Suppressor macrophage (primary cell): ENCODE measurements at places on chromosomes 7 and 10.

DNA sequence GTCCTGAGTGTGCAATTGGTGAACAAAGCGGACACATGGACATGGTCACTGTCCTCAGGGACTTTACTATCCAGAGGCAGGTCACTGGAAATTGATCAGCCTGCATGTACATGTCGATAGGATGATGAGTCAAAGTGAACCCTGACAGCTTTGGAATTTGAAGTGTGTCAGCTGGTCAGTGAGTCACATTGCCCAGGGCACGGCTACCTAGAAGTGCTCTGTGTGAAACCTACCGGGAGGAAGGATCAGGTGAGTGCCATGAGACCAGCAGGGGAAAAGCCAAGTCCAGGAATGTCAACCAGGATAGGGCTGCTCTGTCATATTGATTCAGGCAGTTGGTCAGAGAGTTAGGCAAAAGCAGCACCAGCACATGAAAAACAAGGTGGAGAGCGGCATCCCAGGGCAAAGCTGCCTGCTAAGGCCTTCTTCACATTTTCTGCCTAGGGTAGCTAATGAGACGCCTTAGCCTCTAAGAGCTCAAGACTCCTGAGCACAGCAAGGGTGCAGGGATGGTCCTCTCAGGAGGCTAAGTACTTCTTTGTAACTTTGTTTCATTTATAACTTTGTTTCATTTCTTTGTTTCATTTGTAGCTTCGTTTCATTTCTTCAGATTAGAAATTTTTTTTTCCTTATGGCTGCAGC, 19.4 kb upstream of the PDCD4 start:
- DNase-seq: no peak

- DNase-seq: no peak
These were observed 119.7 kb downstream of the ABLIM1 start for GRCh38 chr10:114538181-114538906.

DNA sequence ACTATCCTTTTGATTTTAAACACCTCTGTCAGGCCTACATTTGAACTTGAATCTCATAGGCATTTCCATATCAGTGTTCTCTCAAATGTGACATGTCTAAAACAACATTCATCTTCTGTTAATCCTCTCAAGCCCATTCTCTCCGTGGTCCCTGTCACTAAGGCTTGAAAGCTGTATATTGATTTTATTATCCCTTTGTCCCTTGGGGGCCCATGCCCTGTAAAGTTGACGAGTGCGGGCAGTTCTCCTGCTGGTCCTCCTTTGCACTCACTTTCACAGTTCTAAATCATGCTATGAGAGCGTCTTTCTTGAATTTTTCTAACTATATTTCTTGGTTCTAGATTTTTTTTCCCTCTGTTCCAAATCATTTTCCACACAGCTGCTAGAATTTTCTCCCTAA, 27.3 kb downstream of the GALNT11 start:
- no peak for DNase-seq

DNA sequence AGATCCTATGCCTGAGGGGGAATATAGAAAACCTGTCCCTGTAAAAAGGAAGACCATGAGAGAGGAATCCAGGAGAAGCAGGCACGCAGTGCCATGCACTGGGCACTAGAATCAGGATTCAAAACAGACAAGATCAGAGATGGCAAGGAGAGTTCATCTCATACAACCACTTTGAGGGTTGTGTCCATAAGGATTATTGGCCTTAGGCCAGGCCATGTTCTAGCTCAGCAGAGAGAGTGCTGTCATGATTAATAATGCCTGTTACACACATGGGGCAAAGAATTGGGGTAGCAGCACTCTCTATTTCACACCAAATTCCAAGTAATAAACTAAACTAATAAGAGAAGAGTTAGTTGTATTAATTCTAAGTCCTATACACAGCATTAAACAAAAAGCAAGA, 29.1 kb downstream of the EZH2 start:
- DNase-seq: no peak

DNA sequence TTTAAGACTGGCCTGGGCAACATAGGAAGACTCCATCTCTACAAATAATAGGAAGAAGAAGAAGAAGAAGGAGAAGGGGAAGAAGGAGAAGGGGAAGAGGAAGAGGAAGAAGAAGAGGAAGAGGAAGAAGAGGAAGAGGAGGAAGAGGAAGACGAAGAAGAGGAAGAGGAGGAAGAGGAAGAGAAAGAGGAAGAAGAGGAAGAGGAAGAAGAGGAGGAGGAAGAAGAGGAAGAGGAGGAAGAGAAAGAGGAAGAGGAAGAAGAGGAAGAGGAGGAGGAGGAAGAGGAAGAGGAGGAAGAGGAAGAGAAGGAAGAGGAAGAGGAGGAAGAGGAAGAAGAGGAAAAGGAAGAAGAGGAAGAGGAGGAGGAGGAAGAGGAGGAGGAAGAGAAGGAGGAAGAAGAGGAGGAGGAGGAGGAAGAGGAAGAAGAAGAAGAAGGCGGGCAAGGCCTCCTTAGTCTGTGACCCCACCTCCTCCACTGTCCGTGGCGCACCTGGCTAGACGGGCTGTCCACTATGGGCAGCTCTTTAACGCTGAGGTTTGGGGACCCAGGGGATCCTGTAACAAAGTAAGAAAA, 28.8 kb upstream of the ZFAND2A start:
- no peak for DNase-seq

DNA sequence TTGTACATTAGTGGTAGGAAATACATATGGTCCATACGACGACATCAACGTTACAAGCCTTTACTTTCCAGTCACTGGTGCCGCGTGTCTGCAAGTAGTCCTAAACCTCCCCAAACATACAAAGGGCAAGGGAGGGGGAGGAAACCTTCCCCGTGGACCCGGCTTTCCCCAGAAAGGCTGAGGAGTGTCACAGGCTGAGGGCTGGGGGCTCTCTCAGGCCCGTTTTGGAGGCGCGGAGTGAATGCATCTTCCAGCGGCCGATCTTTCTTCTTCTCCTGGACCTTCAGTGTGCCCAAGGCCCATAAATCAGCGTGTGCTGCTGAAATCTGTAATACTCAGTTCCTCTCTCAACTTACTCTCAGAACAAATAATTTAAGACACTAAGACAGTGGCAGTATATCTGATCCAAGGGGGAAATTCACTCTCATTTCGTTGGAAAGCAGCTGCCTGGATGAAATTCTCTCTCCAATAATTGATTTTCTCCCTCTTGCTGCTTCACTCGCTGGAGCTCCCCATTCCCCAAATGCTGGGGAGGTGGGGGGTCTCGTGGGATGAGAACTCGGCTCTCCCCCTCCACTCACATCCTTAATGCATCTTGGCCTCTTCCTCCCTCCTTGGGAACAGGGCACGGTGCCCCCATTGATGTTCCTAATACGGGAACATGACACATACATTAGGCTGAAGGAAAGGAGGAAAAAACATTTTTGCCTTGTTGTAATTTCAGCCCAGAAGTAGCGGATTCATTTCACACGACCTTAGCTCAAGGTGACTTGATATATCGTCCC, 126.1 kb downstream of the ADARB2 start:
- no peak for DNase-seq

DNA sequence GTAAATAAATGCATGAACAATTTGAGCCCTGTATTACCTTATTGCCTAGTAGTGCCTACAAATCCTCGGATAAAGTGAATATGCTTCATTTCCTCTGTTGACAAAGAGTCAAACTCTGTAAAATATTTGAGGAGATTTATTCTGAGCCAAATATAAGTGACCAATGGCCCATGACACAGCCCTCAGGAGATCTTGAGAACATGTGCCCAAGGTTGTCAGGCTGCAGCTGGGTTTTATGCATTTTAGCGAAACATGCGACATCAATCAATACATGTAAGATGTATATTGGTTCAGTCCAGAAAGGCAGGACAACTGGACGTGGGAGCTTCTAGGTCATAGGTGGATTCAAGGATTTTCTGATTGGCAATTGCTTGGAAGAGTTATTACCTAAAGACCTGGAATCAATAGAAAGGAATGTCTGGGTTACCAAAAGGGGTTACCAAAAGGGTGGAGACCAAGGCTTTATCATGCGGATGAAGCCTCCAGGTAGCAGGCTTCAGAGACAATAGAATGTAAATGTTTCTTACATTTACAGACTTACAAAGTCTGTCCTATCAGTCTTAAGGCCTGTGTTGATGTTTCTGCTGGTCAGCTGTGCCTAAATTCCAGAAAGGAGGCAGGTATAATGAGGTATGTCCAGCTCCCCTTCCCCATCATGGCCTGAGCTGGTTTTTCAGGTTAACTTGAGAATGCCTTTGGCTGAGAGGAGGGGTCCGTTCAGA, 220.1 kb upstream of the FZD1 start:
- no peak for DNase-seq

DNA sequence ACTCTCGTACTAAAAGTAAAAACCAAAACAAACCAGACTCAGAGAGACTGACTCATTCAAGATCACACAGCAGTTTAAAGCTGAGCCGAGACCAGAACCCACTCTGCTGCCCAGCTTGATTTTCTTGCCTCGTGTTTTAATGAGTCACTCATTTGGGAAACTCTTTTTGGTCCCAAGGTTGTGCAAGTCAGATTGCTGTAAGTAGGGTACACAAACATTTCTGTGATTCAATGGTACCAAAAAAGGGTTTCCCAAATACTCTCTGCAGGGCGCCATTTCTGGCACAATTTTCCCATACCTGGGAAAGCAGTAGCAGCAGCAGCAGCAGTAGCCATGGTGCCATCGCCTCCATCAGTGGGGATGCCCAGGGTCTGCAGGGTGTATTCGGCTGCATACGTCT, 69.9 kb downstream of the ASAH2B start:
- no peak for DNase-seq

DNA sequence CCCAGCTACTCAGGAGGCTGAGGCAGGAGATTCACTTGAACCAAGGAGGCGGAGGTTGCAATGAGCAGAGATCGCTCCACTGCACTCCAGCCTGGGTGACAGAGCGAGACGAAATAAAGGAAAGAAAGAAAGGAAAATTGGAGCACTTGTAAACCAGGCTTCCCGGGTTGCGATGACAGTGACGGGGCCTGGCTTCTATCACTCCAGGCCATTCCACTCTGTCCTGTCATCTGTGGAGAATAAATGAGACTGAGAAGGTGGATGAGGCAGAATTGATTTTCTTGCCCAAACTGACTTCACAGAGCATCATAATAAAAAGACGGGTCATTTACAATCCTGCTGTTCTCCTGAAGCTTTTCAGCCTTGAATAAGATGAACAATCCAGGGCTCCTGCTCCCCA, 12.1 kb upstream of the KPNA7 start:
- DNase-seq: no peak

GRCh38 chr10:24893127-24893526, 59.3 kb downstream of the PRTFDC1 start:
- no peak for DNase-seq

GRCh38 chr7:25842201-25842733, 309.7 kb upstream of the NFE2L3 start:
- no peak for DNase-seq

- no peak for DNase-seq
These were observed 22.2 kb downstream of the PITRM1 start for GRCh38 chr10:3150366-3150765.

DNA sequence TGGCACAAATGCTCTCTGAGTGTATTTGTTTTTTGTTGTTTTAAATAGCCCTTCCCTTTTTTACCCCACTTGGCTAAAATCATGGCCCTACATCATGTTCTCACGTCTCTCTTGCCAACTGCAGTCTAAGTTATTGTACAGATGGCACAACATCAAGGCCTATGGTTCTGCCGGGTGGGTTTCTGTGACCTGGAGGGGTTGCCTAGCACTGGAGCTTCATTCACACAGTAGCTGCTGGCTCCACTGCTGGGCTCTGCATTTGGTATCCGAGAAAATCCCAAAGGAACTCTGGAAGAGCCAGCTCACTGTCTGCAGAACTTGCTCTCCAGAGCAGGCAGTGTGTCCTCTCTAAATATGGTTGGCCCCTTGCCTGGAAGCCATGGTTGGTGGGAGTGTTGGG, 120.6 kb downstream of the LRRC4 start:
- no peak for DNase-seq
